ENCODE measurements at places on chromosomes 3 and 15.

DNA sequence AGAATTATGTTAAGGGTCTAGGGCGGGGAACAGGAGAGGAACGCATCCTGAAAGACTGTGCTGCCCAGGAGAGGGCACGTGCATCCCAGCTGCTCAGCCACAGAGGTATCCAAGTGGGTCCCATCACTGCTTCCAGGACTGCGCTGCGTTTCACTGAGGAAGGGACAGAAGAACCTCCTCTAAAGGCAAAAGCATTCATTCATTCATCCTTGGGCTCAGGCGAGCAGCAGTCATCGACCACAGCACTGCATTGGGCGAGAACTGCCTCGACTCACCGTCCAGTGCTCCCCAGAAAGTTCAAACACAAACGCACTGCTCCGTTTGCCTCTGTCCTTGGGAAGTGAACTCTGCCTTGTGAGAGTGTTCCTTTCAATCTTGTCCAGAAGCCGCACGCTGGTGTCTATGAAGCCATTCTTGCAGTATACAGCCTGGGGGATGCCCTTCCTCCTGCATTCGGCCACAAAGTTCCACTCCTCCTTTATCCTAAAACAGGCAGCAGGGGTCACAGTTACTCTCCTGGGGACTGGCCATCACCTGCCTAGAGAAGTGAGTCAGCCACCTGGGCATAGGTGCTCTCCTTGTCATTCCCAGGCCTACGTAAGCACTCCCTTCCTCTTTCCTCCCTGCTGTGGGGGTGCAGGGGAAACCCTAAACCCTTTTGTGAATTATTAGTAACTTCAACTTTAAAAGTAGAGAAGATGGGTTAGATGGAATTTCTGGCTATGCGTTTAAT lies 21.2 kb downstream of the LRRC2 start:
- DNase-seq, result no peak

DNA sequence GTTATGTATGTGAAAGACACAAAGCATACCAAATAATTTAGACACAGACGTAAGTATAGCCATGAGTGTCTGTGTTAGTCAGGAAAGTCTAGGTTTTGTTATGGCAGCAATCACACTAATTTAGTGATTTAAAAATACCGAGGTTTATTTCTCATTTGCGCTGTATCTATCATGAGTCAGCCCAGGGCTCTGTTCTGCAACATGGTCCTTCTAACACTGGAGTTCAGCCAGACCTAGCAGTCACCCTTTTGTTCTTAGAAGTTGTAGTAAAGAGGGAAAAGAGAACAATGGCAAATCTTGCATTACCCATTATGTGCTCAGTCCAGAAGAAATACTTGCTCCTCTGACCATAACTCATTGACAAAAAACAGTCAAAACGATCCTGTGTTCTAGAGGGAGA lies 311.5 kb downstream of the NLGN1 start:
- DNase-seq, result no peak

DNA sequence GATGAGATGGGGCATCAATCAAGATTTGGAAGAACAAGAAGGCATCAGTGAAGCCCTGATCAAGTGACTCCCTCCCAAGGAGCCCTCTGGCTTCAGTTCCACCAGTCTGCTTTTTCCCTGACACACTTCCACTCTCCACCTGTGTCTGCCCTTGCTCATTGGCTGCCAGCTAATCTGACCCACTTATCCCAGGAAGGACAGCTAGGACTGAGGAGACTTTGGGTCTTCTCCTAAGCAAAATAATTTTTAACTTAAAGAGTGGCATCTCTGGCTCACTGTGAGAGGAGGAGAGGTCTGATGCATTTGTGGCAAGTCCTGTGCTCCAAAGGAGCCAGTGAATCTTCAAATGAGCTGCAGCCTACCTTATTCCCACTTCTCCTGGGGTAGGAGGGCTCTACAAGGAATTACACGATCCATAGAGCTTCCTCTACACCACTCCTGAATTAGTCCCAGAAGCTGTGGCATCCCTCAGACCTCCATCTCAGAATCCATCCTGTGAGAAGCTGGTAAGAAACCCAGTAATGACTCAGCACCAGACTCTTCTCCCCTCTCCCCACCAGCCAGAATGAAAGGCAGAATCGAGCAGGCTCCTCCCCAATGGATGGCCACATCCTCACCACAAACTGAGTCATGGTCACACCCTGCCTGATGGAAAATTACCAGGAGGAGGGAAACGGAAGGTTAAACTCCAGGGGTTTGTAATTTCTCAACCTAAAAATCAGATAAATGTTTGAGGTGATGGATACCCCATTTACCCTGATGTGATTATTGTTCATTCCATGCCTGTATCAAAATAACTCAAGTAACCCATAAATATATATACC lies 6.3 kb upstream of the PKM start:
- peak; percentile 43 for DNase-seq

- no peak for DNase-seq
These were observed 97.8 kb downstream of the SST start for GRCh38 chr3:187572441-187572840.

GRCh38 chr15:50144341-50145120 lies 25.5 kb upstream of the ATP8B4 start:
- DNase-seq, result no peak
